ENCODE measurements at places on chromosomes 4 and X. TPM values are rescaled to one million over a fixed set of nuclear protein-coding genes. Genes with fewer than 3 reads are reported as not detected.

The PPA2 gene
- total RNA-seq, result 40.3 TPM

- H3K27me3 ChIP-seq, result no peaks in the 10 kb centered on the region
- no peak for DNase-seq
- no peak overlapping the region for H3K27ac ChIP-seq
- no peak overlapping the region for H3K4me3 ChIP-seq
- no peaks in the 10 kb centered on the region for H3K4me1 ChIP-seq
Measured at GRCh38 chrX:120732879-120733278, 103.0 kb upstream of the C1GALT1C1 start.

The SORBS2 gene
- 210 TPM for total RNA-seq

GRCh38 chr4:119286377-119287002, 35.4 kb downstream of the FABP2 start:
- no peak overlapping the region for H3K4me3 ChIP-seq
- H3K36me3 ChIP-seq, result peaks cover under 1% of the 10 kb centered on the region
- no peak for DNase-seq
- H3K4me1 ChIP-seq, result peaks cover 21% of the 10 kb centered on the region

DNA sequence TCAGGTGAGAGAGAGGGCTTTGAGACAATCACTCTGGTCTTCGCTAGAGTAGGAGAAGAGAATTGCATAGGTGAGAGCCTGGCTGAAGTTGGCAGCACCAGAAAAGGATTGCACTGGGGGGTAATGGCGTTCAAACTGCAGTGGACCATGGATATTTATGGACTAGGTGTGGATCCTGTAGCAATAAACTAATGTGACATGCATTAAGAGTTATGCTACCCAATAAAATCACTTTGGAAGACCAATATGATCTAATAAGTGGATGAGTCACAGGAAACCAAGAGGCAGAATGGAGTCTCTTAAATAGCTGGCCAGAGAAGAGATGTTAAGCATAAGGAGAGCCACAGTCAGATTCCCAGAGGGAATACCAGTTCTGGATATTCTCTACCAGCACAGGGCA, 259.8 kb downstream of the FBXO8 start:
- H3K36me3 ChIP-seq, result no peaks in the 10 kb centered on the region
- no peaks in the 10 kb centered on the region for H3K4me1 ChIP-seq
- no peak overlapping the region for H3K27ac ChIP-seq

Measured in pancreas (tissue), 10 donors.